Muscle of back (tissue), 13 donors: ENCODE measurements at places on chromosomes 5 and 9.

GRCh38 chr5:43367453-43367852 is 44.7 kb downstream of the CCL28 start:
- no peak for DNase-seq

DNA sequence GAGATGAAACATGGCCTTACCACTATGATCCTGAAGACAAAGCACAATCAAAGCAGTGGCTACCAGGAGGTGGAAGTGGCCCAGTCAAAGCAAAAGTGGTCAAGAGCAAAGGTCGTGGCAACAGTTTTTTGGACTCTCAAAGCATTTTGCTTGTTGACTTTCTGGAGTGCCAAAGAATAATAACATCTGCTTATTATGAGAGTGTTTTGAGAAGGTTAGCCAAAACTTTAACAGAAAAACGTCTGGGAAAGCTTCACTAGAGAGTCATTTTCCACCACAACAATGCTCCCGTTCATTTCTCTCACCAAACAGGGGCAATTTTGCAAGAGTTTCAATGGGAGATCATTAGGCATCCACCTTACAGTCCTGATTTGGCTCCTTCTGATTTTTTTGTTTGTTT is 33.6 kb upstream of the MAMDC2 start:
- no peak for DNase-seq

- DNase-seq = peak; percentile 31
Observed at GRCh38 chr9:76810377-76810957, 46.2 kb downstream of the PCA3 start.

GRCh38 chr5:79568632-79569190 is 43.5 kb upstream of the TENT2 start:
- DNase-seq = no peak

- DNase-seq = peak; percentile 65
Observed at GRCh38 chr5:87121304-87122150, 146.2 kb upstream of the RASA1 start.

- no peak for DNase-seq
Observed at GRCh38 chr5:177195307-177195952, 61.9 kb downstream of the NSD1 start.

GRCh38 chr5:52710310-52710971 is 77.3 kb upstream of the ITGA1 start:
- DNase-seq = no peak

DNA sequence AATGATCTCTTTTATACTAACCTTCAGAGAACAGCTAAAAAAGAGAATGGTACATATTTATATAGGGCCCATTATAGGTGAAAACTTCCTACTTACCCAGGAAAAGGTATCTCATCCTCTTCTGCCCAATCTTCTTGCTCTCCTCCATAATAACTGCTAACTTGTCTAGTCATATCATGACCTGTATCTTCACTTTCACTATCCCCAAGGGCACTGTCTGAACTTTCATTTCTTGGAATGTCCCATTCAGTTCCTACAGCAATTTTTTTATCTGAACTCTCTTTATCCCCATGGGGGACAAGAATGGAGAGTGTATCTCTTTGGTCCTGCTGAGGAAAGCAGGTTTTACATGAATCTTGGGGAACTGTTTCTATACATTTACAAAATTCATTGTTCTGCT is 36.4 kb upstream of the RAPGEF6 start:
- no peak for DNase-seq

- no peak for DNase-seq
Observed at GRCh38 chr5:92637960-92638359, 943.1 kb downstream of the NR2F1-AS1 start.

- DNase-seq = no peak
Observed at GRCh38 chr9:135574943-135575342, 13.4 kb downstream of the PAEP start.

DNA sequence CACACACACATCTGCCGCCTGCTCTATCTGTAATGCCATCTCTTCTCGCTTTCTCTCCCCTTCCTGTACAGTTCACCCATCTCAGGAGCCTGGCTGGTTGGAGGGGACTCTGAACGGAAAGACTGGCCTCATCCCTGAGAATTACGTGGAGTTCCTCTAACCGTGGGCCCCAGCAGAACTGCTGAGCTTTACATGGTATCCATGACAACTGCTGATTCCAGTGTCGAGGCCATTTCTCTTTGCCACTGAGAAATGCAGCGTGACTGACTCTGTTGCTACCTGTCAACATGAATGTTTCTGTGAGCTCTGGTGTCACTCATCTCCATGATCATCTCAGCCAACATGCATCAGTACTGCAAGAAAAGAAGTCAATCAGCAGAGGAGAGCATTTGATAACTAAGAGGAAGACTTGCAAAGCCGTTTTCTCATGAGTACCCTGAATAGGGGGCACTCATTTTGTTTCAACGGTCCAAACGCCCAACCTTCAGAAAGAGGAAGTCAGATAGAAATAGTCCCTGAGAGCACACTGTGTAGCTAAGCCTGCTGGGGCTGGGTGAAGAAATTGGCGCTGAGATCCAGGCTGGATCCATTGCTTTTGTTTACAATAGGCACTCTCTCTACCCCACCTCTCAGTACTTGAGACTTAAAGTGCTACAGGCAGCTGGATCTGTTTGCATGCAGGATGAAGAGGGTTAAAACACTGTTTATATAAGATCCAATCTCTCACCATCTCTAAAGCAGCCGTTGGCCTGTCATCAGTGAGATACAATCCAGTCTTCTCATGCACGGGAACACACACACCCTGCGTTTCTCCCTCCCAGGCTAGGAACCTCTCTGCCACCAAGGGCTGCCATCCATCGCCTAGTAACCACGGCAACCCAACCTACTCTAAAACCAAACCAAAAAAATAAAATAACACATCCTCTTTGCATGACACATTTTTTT is 180.9 kb downstream of the NR3C1 start:
- DNase-seq = no peak

GRCh38 chr5:139915834-139916233 is 120.2 kb downstream of the PSD2 start:
- no peak for DNase-seq

DNA sequence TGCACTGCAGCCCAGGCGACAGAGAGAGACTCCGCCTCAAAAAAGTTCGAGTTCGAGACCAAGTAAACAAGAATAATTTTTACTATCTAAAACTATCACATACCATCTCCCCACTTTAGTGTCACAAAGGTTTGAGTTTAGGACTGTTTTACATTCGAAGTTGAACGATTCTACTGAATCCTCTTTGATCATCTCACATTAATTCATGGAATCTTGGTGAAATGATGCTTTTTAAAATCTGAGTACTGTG is 715 bp upstream of the RPS6 start:
- DNase-seq = no peak
